DMS79 (cell line): ENCODE measurements at places on chromosomes 2 and 18.

- no peak for DNase-seq
Measured at GRCh38 chr18:50451100-50451842, 76.4 kb downstream of the SKA1 start.

DNA sequence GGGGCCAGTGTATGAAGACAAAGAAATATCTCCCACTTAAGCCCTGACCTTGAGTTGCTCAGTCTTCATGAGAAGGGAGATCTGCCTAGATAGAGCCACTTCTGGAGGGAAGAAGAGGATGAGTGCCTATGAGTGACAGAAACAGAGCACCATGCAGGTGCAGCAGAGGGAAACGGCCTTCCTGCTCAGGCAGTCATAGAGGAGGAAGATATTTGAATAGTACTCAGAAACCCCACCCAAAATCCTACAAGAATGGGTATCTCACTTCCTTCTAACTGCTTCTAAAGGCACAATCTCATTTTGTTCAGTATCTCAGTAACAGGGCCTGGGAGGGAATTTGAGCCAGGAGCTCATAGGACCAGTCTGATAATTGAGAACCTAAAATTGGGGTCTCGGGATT is 339.3 kb downstream of the ALK start:
- DNase-seq, result peak; percentile 9

DNA sequence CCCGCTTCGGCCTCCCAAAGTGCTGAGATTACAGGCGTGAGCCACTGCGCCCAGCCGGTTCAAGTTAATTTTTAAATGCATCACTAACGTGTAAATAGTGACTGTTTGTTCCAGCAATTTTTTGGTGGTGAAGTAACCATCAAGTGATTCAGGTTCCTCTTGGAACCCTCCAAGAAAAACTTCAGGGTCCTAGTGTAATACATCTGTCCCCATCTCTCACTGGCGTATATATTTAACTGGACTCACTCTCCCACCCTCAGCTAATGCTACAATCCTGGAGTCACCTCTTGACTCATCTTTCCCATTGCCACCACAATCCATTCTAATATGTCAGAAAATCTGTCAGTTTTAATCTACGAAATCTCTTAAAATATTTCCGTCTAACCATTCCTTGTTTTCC is 10.3 kb downstream of the SULT1C4 start:
- no peak for DNase-seq

DNA sequence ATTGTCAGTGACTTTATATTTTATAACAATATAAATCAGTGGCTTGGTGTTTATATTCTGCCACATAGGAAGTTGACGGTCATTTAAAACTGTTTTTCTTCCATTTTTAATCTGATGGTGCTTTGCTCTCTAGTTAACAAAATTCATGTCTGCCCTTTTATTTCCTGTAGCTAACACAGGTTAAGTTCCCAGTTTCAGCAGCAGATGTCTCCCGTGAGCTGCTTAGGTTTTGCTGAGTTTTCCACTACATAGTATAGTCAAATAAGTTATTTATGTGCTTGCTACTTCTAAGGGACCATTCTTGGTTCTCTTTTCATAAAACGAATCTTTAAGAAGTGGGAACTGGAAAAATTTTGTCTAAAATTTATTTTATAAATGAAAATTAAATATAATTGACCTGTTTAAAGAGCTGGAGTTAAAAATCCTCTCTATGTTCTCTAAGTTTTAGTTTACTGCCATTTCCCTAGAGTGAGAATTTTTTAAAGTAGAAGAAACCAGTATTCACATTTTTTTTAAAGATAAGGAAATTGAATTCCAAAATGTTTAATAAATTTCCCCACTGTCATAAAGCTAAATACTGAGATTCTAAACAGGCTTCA is 20.6 kb downstream of the HTR2B start:
- no peak for DNase-seq

DNA sequence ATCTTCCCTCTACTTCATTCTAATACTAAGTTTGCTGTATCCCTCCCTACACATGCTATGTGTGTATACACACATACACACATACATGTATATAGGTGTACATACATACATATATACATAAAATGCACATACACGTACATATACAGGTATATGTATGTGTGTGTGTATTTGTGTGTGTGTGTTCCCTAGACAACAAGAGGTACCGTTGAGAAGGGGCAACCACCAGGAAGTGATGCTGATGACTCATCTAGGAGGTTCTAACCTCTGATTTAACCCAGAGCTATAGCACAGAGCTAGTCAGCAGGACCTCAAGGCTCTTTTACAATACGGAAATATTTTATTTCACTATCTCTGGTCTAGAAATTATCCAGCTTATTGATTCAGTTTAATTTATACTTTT is 139.2 kb downstream of the LAMA3 start:
- DNase-seq, result no peak

DNA sequence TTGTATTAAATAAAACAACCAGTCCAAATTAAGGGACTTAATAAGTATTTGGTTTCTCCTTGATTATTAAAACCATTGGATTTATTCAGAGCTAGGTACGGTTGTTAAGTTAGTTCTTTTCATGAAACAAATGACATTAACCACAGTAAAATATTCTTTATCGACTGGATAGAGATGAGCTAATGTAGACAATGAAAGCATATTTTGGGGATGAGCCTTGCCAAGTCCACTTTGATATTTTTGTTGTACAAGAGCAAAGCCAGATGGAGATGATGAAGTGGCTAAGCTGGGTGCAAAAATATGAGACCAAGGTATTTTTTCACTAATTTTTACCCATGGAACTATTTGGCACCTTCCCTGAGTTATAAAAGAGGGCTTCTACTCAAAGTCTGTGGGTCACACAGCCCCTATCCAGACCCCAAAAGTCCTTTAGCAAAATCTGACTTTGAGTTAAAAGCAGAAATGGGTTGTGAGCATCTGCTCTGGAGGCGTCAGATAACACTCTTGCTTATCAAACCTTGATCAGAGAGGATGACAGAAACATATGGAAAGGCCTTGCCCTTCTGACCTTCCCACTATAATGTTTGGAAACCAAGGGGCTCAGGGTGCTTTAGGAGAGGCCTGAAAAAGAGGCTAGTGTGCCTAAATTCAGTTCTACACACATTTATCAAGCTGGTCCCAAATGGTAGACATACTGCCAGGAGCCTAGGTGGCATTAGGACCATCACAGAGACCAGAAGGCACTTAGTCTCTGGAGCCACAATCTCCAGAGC is 456.8 kb downstream of the MTX2 start:
- no peak for DNase-seq

DNA sequence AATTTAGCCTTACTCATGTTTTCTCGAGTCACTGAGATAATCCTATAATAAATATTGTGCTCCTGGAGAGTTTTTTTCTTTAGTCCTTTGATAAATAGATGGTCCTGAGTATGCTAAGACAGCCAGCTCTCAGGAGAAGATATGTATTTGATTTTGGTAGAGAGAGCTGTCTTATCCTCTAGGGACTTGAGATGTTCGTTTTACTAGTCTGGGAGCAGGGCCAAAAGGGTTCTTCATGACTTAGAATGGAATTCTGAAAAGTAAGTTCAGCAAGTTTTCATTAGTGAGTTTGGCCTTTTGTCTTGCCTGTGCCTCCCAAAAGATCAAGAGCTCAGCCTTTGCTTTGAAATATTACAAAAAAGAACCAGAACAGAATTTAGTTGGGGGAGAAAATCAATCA is 246.7 kb downstream of the BABAM2 start:
- DNase-seq, result peak; percentile 49

DNA sequence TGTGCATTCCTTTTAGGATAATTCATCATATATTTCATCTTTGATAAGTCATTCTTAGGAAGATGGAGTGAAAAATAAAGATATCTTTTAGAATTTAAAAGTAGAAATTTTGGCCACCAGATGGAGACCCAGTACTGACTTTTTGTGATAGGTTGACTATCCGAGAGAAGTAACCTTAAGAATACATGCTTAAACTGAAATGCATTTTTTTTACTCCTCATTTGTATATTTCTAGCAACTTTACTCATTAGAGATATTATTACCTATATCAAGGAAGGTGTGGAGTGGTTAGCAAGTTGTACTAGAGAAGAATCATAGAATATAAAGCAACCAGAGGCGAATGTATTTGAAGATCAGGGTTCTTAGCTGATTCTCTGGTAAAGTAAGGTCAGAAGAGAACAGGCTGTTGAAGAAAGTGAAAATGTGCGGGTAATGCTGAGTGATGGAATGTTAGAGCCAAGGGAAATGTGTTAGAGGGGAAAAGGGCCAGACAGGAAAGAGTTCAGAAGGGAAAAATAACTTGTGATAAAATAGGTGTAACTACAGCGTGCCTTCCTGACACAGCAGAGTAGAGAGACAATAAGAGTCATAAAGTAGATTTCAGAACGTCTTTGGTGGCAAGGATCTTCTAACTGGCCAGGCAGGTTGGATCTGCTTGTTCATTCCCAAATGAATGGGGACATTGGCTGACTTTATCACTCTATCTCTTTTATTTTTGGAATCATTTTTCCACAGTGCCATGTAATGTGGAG is 52.3 kb downstream of the TDRD15 start:
- no peak for DNase-seq
